Omental fat pad (tissue), 4 donors: ENCODE measurements at places on chromosomes 2 and 18.

GRCh38 chr18:10252952-10253705, 201.3 kb upstream of the APCDD1 start:
- DNase-seq: no peak

GRCh38 chr2:120472891-120473309, 127.0 kb downstream of the INHBB start:
- no peak for DNase-seq

DNA sequence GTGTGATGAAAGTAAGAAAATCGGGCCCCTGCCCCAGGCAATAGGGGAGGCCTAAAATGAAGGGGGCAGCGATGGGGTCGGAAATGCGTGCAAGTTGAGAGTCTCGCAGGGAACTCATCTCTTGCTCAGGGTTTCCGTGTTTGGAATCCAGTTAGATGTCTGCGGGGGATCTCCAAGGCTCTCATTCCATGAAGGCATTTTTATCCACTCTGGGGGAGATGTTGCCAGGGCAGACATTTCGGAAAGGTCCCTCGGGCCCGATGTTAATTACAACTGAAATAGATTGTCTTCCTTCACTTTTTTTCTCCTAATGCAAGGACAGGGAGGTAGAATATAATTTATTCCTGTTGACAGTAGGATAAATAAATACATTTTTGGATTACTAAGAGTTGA, 12.8 kb upstream of the SKOR2 start:
- no peak for DNase-seq

DNA sequence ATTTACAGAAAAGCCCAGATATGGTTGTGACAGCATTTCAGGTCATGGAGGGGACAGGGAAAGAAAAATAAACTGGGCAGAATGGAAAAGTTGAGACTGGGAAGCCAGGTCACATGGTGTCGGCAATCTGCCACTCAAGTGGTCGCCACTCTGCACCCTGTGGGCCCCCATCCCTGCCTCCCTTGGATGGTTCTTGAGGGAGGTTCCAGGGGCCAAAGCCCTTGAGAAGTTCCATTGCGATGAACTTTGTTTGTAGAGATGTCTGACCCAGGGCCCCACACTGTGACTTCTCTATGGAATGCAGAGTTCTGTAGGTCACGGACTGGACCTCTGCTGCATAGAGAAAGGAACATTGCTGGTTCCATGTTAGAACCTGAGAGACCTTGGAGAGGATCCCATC, 105.7 kb upstream of the SLC14A2 start:
- DNase-seq: no peak

DNA sequence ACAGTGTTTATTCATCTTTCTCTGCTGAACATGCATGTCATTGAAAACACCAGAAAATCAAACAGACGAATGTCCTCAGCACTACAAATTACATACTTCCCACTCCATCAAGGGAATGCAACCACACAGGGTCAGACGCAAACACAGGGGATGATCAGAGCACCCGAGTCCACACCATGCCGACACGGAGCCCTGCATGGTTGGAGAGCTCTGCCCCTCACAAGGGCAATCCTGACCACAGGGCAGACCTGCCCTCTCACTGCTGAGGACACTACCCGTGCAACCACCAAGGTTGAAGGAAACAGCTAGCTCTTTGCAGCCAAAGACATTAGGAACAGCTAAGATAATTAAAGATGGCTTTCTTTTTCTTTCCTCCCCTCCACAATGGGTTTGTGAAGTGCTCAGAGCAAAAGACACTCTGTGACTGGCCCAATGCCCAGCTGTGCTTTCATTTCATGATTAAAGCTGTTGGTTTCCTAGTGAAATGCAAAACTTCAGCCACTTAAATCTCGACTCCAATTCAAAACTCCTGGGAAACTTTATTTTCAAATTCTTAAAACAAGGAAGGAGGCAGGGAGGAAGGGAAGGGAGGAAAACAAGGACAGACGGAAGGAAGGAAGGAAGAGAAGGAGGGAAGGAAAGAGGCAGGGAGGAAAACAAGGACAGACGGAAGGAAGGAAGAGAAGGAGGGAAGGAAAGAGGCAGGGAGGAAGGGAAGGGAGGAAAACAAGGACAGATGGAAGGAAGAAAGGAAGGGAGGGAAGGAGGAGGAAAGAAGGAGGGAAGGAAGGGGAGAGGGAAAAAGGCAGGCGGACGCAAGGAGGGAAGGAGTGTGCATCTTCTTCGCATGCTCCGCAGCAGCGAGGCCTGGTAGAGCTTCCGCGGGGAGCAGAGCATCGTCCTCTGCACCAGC, 65.8 kb downstream of the NDUFA10 start:
- DNase-seq: no peak

DNA sequence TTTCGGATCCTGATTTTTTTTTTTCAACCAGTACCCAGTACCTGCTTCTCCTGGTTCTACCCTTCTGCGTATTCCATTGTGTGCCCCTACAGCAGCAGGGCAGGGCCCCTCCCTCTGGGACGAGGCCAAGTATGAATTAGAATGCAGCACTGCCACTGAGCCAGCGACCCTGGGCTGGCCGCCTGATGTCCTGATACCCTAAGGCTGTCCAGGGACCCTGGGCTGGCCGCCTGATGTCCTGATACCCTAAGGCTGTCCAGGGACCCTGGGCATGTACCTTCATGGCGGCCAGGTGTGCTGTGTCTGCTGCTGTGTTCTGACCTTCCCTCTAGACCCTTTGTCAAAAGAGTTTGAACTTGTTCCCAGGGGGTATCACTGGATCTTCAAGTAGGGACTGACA, 42.9 kb downstream of the CABLES1 start:
- no peak for DNase-seq

- DNase-seq: no peak
These were observed 69.2 kb downstream of the SPAG16 start for GRCh38 chr2:213353419-213353818.
